ENCODE measurements at places on chromosomes 5 and 9. TPM values are rescaled to one million over a fixed set of nuclear protein-coding genes. Genes with fewer than 3 reads are reported as not detected.

DNA sequence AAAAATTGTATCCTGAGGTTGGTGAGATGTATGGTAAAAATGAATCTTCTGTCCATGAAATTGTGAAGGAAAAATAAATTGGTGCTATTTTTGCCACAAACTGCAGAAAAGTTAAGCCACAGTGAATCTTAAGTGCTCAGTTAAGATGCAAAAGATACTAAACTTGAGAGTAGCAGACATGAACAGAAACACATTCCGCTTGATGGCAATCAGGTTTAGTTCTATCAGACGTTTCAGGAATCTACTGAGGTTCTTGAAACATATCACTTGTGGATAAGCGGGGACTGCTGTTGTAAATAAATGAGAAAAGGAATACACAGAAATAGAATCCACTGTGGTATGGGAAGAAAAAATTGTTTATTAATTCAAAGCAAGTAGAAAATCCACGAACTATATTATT, 311.2 kb upstream of the PRR16 start:
- no peak for DNase-seq

GRCh38 chr9:130880599-130881220, 15.9 kb downstream of the QRFP start:
- no peak for DNase-seq

FAM78A gene
- 3.3 TPM for total RNA-seq

DNA sequence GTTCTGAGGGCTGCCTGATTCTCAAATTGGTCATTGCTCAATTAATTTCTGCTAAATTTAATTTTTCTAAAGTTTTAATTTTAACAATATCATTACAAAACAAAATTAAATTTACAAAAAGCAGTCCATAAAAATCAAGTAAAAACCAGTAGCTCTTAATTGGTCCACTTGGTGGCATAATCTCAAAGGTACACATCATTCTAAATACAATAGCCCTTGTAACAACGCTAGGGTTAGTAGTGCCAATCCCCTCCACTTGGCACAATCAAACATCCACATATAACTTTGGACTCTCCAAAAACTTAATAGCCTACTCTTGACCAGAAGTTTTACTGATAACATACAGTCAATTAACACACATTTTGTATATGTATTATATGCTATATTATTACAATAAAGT, 1.9 kb upstream of the NDUFB6 start:
- no peak for DNase-seq

NME5 gene
- total RNA-seq, result 11.1 TPM

DNA sequence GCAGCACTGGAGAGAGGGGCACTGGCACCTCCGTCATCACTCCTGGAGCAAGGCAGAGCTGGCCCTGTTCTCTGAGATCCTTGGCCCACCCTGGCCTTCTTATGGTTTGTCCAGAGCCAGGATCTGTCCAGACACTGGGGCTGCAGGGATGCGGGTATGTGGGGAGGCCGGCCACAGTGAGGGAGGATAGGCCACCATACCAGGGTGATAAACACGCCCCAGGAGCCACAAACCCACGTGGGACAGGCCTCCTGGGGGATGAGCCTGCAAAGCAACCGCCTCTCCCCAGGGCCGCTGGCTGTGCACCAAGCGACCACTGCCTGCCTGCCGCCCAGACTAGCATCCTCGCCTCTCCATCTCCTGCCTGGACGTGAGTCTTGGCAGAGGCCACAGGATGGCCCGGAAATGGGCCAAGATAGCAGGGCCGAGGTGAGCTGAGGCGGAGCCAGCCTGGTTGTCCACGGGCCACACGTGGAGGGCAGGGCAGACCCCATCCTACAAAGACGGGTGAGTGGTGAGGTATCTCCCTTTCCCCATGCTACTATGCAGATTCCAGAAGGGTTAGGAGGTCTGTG, 4.5 kb downstream of the OBP2A start:
- no peak for DNase-seq

All from ureter (tissue), 1 donor.